ENCODE measurements at places on chromosomes 12 and 14.
A peak's percentile ranks its signal among the peaks of the same experiment; 100 is the strongest.

DNA sequence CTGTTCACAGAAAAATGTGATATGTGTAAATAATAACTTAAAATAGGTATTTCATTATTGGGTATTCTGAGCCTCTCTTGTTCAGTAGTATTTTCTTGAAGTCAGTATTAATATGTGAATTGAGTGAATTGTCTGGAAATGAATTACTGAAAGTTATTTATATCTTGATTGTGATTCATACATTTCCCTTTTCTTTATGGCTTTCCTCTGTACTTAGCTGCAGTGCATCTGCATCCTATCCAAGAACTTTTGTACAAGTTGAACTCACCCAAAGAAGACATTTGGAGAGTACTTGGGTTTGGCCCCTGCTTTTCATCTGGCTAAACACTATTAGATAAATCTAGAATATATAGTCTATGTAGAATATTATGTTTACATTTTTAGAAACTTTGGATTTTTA is 326.0 kb downstream of the RAD51B start:
- DNase-seq, result no peak

- DNase-seq, result no peak
These were observed 1.6 kb downstream of the RFX4 start for GRCh38 chr12:106584104-106585064.

- no peak for DNase-seq
These were observed 184.2 kb upstream of the FOXN3 start for GRCh38 chr14:89600950-89601826.

- peak; percentile 65 for DNase-seq
These were observed 10.7 kb downstream of the STAC3 start for GRCh38 chr12:57240066-57240921.

- no peak for DNase-seq
These were observed 147.8 kb downstream of the GCH1 start for GRCh38 chr14:54754623-54755386.

DNA sequence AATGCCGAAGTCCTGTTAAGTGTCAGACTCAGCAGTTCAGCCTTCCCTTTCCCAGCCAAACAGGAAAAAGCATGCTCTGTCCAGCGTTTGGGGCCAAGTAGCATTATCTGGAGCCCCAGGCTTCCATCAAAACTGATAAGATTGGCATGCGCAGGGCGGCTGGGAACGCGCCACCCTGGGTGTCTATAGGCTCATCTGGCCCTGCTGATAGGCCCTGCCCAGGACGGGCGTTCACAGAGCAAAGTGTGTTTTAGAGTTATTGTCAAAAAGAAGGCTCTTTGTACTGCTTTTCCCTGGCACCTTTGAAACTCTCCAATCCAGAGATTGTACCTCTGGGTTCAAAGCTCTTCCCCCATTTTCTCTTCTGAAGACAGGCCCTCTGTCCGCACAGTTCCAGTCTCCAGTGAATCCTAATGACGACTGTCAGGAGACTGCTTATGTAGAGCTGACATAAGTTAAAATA is at the start of gene ART4:
ART4 (minus strand) TSS at position 102 of the 463 bp plus-strand sequence. CDS start 413 bp downstream, outside the sequence.
- no peak for DNase-seq

- no peak for DNase-seq
These were observed 11.5 kb downstream of the AK7 start for GRCh38 chr14:96403409-96403808.

DNA sequence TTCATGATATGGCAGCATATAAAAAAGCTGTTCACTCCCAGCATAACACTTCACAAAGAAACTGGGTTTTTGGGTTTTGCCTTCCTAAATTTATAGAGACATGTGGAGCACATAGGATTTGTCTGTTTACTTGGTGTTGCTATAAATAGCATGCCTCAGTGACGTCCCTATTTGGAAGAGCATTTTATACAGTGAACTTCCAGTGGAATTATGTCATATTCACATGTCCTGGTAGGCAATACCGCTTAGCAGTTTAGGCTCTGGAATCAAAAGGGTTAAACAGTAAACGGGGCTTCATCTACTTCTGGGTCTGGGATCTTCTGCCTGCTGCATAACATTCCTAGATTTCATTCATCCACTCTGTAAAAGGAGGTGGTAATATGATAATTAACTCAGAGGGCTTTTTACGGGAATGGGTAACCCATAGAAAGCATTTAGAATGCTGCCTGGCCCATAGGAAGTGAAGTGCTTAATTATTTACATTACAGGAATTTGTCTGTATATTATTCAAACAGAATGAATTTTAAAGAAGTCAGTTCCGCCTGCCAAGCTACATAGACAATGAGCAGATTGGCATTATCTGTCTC is 396.1 kb downstream of the TMTC2 start:
- DNase-seq, result no peak

DNA sequence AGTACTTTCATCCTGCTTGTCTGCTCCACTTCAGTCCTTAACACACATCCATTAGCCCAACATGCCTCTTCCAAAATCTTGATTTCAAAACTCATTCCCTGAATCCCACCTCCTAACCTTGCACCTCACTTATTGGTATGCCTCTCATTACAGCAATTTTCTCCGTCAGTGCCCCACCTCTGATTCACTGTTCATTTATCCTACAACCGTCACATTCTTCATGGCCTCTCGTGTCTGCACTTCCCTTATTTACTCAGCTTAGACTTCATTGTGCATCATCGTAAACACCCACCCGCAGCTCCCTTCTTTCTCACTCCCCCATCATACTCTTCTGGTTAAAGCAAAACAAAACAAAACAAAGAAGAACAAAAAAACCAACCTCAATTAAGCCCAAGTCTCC is 160.6 kb upstream of the HMGA2 start:
- DNase-seq, result no peak

DNA sequence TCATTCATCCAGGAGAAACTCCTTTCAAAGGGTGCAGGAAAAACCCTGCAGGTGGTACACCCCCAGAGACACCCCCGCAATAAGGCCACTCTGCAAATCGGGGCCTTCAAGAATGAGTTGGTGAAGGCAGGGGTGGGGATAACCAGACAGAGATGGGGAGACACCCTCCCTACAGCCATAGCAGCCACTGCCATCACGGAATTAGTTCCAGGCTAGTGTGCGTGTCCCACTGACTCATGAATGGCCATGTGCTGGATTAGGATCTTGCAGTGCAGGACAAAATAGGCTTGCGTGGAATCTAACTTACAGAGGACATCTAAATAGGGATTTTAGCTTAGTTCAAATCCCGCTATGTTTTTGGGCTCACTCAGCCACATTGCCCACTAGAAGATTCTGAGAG is 37.8 kb downstream of the SPRING1 start:
- no peak for DNase-seq

- no peak for DNase-seq
These were observed 130.4 kb downstream of the SLC2A13 start for GRCh38 chr12:39975374-39975918.

GRCh38 chr14:100906420-100906819 is 2.9 kb upstream of the RTL1 start:
- DNase-seq, result no peak

DNA sequence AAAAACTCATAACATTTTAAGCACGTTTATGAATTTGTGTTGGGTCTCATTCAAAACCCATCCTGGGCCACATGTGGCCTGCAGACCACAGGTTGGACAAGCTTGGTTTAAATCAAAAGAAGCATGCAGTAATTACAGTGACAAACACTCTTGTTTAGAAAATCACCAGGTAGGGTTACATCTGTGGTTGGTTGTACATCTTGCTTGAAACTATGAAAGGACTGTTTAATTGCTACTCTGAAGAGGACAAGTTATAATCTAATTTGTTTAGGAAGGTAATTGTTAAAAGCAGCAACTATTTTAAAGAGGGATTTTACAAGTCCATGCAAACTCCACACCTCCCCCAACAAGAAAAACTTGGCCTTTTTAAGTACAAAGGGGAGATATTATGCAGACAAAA is 4.0 kb downstream of the TRIP11 start:
- DNase-seq, result no peak

DNA sequence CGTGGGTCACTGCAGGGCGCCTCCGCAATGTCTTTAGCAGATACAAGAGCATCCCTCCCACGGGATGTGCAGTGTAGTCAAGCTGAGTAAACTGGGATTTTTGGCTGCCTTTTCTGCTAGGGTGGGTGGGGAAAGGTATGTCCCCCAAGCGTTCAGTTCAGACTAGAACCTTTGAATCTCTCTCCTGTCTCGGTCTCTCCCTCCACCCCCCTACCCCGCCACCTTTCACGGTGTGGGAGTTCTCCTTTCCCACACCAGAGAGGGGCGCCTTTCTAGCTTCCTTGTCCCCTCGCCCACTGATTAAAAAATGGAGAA is 525 bp upstream of the FAR2 start:
- no peak for DNase-seq

GRCh38 chr14:75579338-75579864 is 981 bp downstream of the FLVCR2 start:
- no peak for DNase-seq

DNA sequence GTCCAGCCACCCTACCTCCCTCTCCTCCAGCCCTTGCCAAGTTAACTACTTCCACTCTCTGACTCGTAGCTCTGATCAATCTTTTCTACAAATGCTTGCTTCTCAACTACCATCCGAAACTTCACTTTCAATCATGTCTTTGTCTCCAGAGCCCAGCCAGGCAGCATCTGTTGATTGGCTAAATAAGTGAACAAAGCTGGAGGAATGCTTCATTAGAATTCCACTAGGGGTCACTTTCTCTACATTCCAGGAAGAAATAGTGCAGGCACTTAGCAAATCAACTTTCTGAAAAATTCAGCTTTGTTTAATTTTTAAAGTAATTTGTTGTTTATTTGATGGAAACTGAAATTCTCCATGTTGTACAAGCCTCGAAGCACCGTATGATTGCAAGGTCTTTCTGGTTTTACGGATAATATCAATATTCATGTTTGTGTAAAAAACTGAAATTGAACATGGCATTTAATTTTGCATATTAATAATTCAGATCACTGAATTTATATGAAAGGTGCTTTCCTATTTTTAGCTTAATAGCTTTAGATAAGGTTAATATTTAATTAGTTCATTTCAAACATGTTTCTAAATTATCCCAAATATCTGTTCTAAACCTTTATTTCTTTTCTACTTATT is 32.4 kb upstream of the HELB start:
- DNase-seq, result peak; percentile 7

- no peak for DNase-seq
These were observed 131.6 kb downstream of the SAMD4A start for GRCh38 chr14:54698501-54698900.

GRCh38 chr12:24707334-24707733 is 241.6 kb downstream of the BCAT1 start:
- no peak for DNase-seq

- no peak for DNase-seq
These were observed 26.3 kb upstream of the FOS start for GRCh38 chr14:75252254-75252837.

- no peak for DNase-seq
These were observed 166.5 kb upstream of the GSC start for GRCh38 chr14:94936401-94936892.

GRCh38 chr12:120101617-120102016 is 14.9 kb downstream of the RAB35 start:
- DNase-seq, result no peak

DNA sequence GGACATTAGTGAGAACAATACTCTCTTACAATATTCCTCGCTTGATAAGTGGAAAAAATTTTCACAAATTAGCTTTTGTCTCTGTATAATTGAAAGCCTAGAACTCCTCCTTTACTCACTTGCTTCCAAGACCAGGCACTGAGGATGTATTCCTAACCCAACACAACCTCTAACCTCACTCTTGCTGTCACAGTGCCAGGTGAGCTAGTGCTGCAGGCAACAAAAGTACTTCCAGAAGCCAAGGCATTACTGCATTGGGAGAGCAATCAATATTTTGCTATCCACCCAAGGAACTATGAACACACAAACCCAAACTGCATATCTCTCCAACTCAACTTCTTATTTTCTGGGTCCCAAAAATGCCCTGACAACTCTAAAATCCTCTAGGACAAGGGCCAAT is 1081.0 kb downstream of the VRK1 start:
- DNase-seq, result no peak

GRCh38 chr14:90288651-90289355 is 32.5 kb downstream of the PSMC1 start:
- DNase-seq, result no peak

- DNase-seq, result no peak
These were observed 470.8 kb downstream of the NELL2 start for GRCh38 chr12:44405297-44405696.

DNA sequence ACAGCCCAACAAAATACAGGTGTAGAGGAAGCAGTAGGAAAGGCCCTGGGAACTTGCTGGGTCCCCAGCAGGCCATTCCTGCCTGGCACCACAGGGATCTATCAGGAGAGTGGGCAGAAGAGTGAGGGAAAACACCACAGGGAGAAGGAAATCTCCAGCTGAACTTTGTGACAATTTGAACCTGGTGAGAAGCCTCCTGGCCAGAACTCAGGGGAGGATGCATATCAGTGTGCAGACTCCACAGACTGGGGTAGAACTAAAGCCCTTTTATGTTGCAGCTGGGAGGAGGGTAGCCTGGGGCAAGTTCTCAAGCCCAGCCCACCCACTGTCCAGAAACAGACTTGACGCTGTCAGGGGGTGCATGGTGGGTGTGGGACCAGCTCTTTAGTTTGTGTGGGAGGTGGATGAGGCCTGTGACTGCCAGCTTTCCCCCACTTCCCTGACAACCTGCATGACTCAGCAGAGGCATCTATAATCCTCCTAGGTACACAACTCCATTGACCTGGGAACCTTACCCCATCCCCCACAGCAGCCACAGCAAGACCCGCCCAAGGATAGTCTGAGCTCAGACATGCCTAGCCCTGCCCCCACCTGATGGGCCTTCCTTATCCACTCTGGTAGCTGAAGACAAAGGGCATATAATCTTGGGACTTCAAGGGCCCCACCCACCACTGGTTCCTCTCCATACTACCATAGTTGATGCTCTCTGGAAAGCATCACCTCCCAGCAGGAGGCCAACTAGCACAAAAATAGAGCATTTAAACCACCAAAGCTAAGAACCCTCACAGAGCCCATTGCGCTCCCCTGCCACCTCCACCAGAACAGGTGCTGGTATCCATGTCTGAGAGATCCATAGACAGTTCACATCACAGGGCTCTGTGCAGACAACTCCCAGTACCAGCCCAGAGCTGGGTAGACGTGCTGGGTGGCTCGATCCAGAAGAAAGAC is 28.9 kb downstream of the PNN start:
- DNase-seq, result no peak

DNA sequence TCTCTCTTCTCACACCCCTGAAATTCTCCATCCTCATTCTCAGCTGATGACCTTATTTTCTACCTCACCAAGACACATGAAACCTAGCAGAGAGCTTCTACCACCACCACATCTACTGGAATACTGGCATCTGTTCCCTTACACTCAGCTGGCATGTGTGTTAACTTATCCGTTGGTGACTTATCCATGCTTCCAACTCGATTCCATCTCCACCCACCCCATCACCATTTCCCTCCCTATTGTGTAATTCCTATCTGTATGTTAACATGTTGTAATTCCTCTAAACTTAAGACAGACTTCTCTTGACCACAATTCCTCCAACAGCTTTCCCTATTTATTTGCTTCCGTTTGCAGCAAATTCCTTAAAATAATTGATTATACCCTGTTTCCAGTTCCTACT is 15.4 kb downstream of the C1S start:
- no peak for DNase-seq

- DNase-seq, result no peak
These were observed 98.1 kb downstream of the WIF1 start for GRCh38 chr12:65022960-65023359.

Measured in effector CD4-positive, alpha-beta T cell (primary cell).